ENCODE measurements at places on chromosomes 11 and 22. TPM values are rescaled to one million over a fixed set of nuclear protein-coding genes. Genes with fewer than 3 reads are reported as not detected.

GRCh38 chr11:102451681-102452460 is 694 bp downstream of the TMEM123 start:
- DNase-seq: peak; percentile 78

Gene FAM227A
- total RNA-seq: 0.20 TPM

DNA sequence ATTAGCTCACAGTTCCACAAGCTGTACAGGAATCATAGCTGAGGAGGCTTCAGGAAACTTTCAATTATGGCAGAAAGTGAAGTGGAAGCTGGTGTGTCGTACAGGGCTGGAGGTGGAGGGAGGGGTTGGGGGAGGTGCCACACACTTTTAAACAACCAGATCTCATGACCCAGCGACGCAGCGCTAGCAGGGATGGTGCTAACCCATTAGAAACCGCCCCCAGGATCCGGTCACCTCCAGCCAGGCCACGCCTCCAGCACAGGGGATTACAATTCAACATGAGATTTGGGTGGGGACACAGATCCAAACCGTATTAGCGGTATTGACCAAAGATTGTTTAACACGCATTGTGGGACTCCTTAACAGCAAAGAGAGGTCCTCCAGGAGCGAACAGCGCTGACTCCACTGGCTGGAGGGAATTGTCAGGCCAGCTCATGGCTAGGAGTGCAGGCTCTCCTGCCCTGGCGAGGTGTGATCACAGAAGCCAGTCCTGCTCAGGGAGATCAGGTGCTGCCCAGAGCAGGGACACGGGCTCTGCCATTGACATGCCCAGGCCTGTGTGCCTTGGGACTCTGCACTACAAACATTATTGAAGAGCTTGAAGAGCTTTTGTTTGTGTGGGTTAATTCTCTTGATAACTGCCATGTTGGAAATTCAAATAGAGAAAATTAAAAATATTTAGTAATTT is 215.3 kb downstream of the TBC1D22A start:
- DNase-seq: no peak

Gene KRTAP5-10
- not detected for total RNA-seq

- DNase-seq: no peak
Observed at GRCh38 chr11:118168751-118169150, 7.7 kb downstream of the SCN2B start.

Gene IGSF22
- total RNA-seq: 0.04 TPM

GRCh38 chr11:18490736-18491485 is 35.3 kb downstream of the LDHAL6A start:
- no peak for DNase-seq

Gene NLRP14
- 0.07 TPM for total RNA-seq

DNA sequence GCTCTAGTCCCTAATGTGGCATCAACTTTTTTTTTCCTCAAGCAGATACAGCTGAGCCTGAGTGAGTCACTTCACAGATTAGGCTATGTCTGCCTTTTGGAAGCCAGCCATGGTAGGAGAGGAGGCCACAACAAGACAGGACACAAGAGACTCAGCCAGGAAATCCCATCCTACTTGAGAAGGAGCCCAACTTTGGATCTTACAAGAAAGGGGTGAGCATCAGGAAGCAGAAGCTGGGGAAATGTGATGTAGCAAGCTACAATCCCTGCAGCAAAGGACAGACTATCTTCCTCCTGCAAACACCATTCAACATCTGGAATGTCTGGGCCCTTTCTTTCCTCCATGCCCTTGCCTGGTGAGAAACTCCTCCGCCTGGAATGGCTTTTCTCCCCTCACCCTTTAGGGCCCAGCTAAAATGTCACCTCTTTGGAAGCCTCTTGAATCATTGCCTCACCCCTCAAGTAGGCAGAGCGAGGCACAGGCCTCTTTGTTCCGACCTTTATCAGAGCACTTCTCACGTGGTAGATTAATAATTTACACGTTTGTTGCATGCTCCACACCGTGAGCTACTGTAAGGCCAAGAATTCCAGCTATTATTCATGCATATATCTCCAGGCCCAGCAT is 156.4 kb upstream of the PITPNB start:
- DNase-seq: no peak

- DNase-seq: no peak
Observed at GRCh38 chr11:65204646-65205601, 23.2 kb downstream of the CAPN1 start.

GRCh38 chr11:94048032-94048709 is 27.0 kb downstream of the HEPHL1 start:
- no peak for DNase-seq
